RPMI7951 (cell line): ENCODE measurements at places on chromosomes 12 and 14. TPM values are rescaled to one million over a fixed set of nuclear protein-coding genes. Genes with fewer than 3 reads are reported as not detected.
A peak's percentile ranks its signal among the peaks of the same experiment; 100 is the strongest.

MGST1 gene
- total RNA-seq = 62.5 and 75.6 TPM in 2 replicates

- DNase-seq = no peak
Measured at GRCh38 chr12:14614704-14615121, 47.0 kb upstream of the PLBD1 start.

GRCh38 chr14:91983588-91983987 lies 36.1 kb upstream of the FBLN5 start:
- no peak for DNase-seq

GRCh38 chr12:100445081-100445481 lies 28.6 kb upstream of the NR1H4 start:
- DNase-seq = no peak

AVPR1A gene
- total RNA-seq = not detected in 2 replicates

DNA sequence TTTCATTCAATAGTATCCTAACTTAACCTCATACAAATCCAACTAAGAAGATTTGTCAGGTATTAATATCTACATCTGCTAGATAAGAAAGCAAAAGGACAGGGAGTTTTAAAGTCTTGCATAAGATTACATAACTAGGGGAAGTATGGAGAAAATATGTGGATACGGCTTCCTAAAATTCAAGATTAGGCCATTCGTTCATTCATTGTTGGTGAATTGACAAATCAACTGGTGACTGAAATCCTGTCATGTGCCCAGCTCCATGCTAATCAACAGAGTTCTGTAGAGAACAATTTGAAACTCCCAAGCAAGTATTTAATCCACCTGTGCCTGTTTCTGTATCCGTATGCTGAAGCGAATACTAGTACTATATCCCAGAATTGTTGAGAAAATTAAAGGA lies 260.9 kb upstream of the USP15 start:
- DNase-seq = no peak

DNA sequence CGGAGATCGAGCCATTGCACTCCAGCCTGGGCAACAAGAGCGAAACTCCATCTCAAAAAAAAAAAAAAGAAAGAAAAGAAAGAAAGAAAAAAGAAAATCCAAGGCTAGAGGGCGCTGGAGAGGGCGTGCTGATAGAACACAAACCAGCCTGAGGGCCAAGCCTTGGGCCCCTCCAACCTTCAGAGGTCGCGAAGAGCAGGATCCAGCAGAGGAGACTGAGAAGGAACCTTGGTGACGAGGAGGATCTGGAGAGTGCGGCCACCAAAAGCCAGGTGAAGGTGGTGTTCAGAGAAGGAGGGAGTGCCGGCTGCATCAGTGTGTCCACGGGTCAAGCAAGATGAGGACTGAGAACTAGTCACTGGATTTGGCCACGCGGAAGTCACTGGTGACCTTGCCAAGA lies 4.1 kb upstream of the DYNC1H1 start:
- DNase-seq = peak; percentile 34

CCDC175 gene
- total RNA-seq = not detected in 2 replicates

GRCh38 chr14:94046696-94047250 lies 20.6 kb downstream of the OTUB2 start:
- DNase-seq = no peak

- DNase-seq = no peak
Measured at GRCh38 chr14:31400031-31400638, 20.2 kb downstream of the HEATR5A start.

KRT85 gene
- not detected in 2 replicates for total RNA-seq

- DNase-seq = no peak
Measured at GRCh38 chr12:104412681-104413080, 44.1 kb upstream of the CHST11 start.

MYH6 gene
- total RNA-seq = not detected in 2 replicates

ARID2 gene
- 11.7 and 16.7 TPM in 2 replicates for total RNA-seq

DNA sequence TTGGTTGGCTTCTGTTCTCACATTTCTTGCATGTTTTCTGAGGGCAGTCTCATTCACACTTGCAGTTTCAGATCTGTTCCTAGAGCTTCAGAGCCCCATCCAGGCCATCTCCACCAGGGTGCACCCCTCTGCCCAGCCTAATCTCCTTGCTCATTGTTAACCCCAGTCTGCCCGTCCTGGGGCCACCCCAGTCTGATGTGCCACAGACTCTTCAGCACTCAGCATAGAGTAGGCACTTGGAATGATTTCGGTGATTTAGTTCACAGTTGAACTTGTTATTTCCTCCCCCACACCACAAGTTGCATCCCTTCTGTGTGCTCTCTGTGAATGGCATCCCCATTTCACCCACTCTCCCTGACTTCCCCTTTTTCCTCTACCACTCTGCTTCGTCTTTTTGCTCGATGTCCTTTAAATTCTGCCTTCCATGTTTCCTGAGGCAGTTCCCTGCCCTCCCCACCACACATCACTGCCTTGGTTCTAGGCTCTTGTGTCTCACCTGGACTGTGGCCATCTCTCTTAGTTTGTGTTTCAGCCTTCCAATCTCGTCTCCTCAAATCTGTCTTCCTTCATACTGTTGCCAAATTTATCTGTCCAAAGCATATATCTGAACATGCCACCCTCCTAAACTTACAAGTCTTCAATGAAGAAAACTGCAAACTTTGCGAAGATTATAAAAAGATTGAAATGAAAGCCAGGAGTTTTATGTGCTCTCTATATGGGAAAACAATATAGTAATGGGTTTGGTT lies 41.5 kb downstream of the ANO6 start:
- DNase-seq = no peak

DNA sequence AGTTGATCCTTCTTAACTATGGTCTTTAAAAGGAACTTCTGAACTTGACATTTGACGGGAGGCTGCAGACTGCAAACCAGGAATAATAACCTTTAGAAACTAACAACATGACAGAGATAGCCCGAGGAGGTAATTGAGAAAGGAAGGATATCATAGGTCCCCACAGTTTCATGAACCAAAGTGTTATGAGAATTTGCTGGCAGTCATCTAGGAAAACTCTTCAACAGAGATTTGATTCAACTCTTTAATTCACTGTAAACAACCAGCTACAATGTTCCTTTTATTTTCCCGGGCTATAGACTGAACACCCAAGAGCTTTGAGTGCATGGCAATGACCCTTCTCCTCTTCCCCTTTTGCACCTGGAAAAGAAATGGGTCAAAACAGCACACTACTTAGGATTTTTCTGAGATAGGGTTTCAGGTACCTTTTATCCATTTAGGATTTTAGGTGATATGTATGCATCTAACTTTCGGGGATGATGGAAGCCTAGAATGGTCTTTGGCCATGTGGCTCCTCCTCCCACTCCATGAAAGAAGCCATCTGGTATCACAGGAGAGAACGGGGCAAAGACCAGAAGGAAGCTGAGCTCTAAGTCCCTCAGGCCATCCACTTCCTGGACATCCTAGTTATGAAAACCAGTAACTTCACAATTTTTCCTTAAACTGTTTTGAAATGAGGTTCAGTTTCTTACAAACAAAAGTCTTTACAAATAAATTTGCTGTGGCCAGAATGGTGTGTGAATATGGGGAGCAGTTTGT lies 23.0 kb downstream of the GLT8D2 start:
- DNase-seq = peak; percentile 23

GRCh38 chr12:124550123-124551089 lies 17.0 kb downstream of the NCOR2 start:
- peak; percentile 50 for DNase-seq

DNA sequence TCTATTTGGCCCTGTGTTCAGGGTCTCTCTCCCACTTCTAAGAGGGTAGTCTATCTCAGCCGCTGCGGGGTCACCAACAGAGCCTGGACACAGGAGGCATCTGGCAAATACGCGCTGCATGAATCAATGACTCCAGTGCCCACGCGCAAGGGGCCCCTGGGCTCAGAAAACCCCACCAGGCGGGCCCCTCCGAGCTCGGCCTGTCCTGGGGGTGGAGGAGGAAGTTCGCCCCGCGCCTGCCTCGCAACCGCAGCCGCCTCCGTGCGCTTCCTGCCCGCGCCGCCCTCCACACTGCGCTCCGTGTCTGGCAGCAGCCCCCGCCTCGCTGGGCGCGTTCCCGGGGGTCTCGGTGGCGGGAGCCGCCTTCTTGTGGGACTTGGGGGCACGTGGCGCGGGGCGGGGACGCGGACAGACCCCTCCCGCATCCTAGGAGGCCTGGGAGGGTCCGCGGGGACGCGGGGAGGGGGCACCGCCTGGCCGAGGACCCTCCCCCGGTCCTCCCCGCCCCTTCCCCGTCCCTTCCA lies 811 bp upstream of the FBRSL1 start:
- no peak for DNase-seq

TESPA1 gene
- under 0.01 TPM in 1 of 2 replicates, not detected in the other for total RNA-seq

GRIN2B gene
- total RNA-seq = not detected in 2 replicates
